Right renal pelvis (tissue), 4 donors: ENCODE measurements at places on chromosomes 11 and 22.

GRCh38 chr22:38075105-38075825, 8.7 kb downstream of the SLC16A8 start:
- no peak for DNase-seq

GRCh38 chr11:27726981-27727380, 26.7 kb upstream of the BDNF start:
- DNase-seq, result no peak

- DNase-seq, result no peak
Observed at GRCh38 chr11:64742889-64743590, 902 bp downstream of the RASGRP2 start.

GRCh38 chr11:127816962-127817361, 770.4 kb downstream of the ETS1 start:
- DNase-seq, result no peak

DNA sequence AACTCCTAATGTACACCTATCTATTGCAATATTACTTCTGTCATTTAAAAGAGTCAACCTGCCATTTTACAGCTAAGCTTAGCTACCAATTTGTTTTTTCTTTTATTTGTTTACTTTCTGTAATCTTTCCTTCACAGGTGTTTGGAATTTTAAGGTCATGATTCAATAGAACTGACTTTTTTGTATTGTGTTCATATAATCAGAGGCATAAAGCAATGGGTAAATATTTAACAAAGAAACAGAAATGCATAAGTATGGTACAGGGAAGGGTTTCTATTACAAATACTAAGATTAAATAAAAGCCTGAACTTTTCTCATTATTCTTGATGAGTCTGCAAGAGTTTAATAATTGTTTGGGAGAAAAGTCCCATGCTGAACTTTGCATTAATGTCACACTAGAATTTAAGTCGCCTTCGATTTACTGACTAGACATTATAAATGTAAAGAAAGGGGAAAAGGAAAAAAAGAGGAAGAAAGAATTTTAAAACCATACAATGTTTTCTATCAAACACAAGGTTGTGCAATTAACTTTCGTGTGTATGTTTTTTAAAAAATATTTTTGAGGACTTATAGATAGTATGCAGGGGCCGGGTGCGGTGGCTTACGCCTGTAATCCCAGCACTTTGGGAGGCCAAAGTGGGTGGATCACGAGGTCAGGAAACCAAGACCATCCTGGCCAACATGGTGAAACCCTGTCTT, 35.0 kb upstream of the HIPK3 start:
- no peak for DNase-seq

DNA sequence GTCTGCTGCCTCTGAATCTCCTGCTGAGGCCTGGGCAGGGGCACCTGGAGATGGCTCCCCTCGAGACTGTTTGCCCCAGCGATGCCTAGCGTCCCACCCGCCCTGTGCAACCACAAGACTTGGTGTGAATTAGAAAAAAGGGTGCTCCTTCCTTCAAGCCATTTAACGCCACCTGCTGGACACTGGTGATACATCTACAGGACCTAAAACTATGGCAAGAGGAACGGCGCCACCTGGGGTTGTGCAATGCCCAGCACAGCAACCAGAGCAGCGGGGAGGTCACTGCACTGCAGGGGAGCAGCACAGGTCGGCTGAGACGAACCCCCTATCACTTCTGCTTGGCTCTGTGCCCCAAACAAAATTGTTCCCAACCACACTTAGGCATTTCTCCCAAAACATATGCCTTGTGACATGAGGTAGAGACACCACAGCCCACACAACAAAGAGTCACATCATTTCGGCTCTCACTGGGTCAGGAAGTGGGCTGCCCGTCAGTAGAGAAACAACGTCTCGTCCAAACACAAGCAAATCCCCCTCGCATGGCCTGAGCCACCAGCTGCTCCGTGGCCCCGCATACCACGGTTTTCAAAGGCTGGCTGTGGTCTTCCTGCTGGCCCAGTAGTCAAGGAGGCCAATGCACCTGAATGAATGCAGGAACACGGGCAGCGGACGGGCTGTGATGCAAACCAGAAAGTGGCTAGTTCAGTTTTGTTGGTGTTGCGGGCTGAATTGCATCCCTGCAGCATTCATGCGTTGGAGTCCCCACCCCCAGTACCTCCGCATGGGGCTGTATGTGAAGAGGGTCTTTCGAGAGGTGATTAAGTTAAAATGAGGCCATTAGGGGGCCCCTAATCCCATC, 171.9 kb downstream of the SHANK2 start:
- DNase-seq, result peak; percentile 48

GRCh38 chr22:49048591-49048990, 779.1 kb downstream of the BRD1 start:
- DNase-seq, result no peak

- no peak for DNase-seq
Observed at GRCh38 chr11:105000797-105001196, 22.2 kb downstream of the CASP5 start.

- DNase-seq, result no peak
Observed at GRCh38 chr22:32823024-32823730, 21.7 kb downstream of the TIMP3 start.

GRCh38 chr11:126793596-126793995, 207.0 kb downstream of the KIRREL3 start:
- DNase-seq, result no peak

GRCh38 chr11:125932301-125932700, 13.5 kb upstream of the VSIG10L2 start:
- no peak for DNase-seq

DNA sequence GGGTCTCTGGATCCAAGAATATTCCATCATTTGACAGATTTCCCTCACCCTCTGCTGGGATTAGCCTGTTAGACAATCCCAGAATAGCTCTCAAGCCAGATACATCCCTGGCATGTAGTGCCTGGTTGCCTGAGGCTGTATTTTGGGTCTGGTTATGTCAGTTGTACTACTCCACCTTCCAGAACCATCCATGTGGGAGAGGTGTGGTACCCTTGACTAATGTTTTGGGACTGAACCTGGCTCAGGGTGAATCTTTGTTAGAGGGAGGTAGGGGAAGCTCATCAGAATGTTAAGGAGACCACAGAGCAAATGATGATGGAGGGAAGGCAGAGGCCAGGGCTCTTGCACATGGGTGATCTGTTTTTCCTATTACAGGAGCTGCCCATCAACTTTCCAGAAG, 5.2 kb downstream of the C11orf52 start:
- DNase-seq, result no peak

DNA sequence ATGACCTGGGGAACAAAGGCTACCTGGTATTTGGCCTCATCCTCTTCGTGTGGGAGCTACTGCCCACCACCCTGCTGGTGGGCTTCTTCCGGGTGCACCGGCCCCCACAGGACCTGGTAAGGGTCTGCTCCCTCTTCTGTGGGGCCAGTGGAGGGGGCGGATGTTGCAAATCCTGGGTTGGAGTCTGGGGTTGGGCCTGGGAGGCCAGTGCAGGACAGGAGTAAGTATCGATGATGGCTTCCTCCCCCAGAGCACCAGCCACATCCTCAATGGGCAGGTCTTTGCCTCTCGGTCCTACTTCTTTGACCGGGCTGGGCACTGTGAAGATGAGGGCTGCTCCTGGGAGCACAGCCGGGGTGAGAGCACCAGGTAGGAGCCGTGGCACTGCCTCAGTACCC, 2.7 kb downstream of the GPR137 start:
- DNase-seq, result no peak

DNA sequence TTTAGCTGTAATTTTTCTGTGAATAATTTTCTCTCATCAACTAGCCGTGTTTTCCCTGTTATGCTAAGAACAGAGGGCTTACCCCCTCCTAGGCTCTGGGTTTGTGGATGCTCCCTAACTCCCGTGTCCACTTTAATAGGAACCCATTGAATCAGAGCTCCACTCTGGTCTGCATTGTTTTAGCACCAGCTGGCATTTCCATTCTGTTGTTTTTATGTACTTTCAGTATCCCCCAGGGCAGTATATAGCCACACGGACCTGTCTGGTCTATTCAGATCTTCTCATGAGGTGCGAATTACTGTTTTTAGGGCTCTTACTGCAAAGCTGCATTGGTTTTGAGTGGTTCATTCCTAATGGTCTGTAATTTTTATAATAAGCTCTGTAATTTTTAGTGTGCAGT, 16.0 kb downstream of the POLD3 start:
- DNase-seq, result no peak

- DNase-seq, result no peak
Observed at GRCh38 chr11:6057452-6057851, 26.9 kb upstream of the OR56A1 start.

DNA sequence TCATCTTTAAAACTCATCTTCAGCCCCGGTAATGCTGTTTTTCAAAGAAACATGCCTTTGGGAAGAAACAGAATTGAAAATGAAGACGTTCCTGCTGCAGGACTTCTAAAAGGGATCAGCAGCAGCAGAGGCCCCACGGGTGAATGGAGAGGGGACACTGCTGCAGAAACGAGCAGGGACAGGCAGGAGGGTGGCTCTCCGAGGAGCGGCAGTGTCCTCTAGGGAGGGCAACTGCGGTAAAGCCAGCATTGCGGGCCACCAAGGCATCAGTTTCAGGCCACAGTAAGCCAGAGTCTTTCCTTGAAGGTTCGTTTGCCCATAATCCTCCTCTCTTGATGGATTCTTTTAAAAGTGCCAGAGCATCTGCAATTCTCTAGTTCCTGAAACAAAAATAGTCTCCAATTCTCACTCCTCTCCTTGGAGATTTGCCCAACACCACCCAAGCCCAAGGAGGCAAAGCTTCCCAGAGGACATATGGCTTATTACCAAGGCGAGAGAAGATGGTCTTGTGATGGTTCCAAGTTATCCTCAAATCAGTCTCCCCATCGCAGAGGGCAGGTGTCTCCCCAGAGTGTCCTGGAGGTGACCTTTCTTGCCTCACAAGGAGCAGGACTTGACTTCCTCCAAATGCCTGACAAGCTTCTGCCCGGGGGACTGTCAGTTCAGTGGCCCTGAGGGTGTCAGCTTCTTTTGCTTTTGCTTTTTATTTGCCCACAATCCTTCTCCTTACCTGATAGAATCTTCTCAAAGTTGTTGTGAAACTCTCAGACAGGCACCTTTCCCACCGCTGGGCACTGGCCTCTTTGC, 341.1 kb upstream of the B3GAT1 start:
- DNase-seq, result no peak

GRCh38 chr11:19853920-19854319, 141.3 kb downstream of the NAV2 start:
- no peak for DNase-seq

DNA sequence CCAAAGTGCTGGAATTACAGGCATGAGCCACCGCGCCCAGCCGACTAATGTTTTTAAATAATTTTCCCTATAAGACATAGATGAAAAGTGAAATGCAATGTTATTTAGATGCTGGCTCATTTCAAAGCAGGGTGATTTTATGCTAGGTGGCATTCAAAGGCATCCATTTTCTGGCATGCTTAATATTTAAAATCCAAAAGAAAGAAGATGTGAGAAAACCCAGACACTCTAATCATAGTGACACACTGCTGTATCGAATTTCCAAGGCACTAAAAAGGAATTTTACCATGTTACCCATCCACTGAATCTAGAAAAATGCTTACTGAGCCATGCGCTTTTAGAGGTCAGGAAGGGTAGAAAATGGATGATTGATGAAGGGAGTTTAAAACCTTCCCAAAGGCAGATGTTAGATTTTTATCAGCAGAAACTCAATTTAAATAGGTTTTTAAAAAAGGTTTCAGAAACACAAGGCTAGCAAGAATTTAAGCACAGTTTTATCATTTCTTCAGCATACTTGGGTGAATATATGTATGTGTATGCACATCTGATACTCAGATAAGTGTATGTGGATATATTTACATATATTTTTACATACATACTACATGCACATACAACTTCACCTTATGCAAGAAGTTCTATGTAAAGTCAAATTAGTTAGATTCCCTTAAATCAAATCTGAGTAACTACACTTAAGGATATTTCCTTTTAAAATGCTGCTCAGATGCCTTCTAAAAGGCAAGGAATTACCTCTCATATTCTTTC, 24.1 kb upstream of the CCDC89 start:
- no peak for DNase-seq

GRCh38 chr22:25334162-25334490, 114.7 kb downstream of the CRYBB2 start:
- peak; percentile 39 for DNase-seq

DNA sequence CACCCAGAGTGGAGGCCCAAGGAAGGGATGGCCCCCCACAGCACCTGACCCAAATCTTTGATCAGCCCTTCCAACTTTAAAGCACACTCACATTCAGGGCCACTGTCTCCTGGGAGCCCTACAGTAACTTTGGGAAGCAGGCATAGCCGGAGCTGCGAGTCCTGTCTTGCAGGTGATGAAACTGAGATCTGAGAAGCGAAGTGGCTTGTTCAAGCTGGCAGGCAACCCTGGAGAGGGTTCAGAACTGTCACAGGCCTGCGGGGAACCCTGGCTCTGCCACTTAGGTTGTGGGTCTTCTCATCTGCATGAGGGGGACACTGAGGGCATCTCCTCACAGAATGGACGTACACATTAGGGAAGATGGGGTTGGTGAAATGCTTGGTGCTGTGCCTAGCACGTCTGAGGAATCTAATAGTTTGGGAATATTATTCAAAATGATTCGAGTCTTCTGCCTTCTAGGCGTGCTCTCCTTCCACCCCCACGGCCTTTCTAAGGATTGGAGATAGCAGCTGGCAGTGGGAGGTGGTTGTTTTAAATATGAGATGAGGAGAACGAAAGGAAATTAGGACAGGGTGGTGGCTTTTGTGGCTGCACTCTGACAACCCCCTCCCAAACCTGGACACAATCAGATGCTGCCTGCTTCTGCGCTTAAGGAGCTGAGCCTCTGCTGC, 18.8 kb upstream of the SUN2 start:
- DNase-seq, result no peak

DNA sequence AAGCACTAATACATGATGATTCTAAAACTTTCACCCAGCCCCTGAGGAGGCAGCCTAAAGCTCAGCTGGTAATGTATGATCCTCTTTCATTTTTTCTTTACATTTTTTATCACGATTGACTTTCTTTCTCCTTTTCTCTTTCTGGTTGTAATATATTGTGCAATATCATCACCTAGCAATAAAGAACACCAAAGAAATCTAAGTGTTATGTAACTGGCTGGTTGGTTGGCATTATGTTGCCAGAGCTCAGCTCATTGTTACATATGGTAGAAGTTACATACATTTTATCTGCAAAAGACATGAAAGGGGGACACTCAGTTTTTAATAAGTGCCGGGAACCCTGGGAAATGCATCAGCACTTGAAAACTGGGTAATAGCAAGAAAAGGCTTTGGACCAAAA, 432.1 kb upstream of the DDI1 start:
- no peak for DNase-seq

- DNase-seq, result no peak
Observed at GRCh38 chr11:12818333-12819015, 144.3 kb downstream of the TEAD1 start.

GRCh38 chr11:84420271-84420670, 1134.1 kb upstream of the CCDC90B start:
- DNase-seq, result peak; percentile 15
